ENCODE measurements at places on chromosomes 3 and 15.

DNA sequence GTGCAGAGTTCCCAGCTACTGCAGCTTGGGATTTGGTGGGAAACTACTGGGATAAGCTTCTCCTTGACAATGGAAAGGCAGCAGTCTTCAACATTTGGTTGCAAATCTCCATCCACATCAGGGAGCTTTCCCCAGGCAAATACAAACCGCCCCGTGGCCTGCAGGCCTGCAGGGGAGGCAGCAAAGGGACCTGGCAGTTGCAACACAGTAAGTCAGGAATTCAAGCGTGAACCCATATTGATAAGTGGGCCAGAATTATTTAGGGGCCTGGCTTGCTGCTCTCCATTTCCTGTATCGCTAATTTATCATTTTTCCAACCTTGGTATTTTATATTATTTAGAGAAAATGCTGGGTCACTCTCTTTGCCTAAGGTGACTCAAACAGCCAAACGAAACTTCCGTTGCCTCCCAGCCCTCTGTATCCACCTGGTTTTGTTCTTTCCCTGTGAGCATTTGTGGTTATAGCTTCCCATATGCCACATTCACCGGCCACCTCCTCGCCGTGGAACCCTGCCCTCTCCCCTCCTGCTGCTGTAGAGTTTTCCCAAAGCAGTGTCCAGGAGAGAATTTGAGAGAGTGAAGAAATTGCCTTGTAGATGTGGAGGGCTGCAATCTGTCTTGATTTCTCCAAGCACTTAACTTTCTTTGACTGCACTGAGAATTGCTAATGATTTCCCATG lies 34.8 kb downstream of the B3GALNT1 start:
- DNase-seq = peak; percentile 74

DNA sequence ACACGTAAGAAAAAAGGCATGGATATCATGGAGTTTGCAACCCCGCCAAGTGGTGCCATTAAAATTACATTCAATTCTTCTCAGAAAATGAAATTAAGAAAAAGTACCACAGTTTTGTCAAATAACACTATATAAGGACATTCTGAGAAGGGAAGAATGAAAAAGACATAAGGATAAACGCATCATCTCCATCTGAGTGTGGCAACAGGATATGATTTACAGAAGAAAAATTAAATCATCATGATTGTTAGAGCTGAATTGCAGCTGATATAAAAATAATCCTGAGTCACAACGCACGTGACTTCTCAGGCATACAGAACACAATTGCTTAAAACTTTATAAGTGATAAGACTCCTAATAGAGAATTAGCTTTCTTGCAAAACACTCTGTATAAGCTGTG lies 133.8 kb downstream of the GREM1 start:
- DNase-seq = no peak

GRCh38 chr3:110903771-110904519 lies 167.7 kb upstream of the NECTIN3 start:
- DNase-seq = no peak

- DNase-seq = peak; percentile 10
Measured at GRCh38 chr3:25856902-25857518, 67.1 kb downstream of the OXSM start.

DNA sequence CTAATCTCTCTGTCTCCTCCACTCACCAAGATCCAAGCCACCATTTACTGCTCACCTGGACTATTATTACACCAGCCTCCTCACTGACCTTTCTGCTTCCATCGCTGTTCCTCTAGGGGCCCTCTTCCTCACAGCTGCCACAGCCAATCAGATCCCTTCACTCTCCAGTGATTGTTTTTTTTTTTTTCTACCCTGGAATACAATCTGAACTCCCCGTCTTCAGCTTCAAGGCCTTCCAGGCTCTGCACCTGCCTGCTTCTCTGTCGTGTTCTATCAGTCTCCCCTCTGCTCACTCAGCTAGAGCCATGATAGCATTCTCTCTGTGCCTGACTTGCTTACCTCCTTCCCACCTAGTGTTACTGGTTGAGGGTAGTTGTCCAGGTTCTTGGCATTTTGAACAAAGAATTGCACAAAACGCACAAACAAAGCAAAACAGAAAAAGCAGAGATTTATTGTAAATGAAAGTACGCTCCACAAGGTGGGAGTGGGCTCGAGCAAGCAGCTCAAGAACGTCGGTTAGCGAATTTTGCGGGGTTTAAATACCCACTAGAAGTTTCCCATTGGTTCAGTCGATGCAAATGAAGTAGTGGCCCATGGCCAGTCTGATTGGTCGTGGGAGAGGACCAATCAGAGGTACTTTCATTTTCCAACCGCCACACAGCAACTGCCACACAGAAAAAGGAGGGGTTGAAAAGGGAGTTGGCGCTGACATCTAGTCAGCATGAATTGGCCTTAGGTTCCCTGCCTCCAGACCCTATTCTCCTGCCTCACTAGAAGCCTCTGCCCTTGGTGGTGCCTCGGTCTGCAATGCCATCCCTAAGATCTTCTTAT lies 188.9 kb downstream of the TLE3 start:
- DNase-seq = no peak

- DNase-seq = no peak
Measured at GRCh38 chr3:69831737-69832136, 92.5 kb downstream of the MITF start.

DNA sequence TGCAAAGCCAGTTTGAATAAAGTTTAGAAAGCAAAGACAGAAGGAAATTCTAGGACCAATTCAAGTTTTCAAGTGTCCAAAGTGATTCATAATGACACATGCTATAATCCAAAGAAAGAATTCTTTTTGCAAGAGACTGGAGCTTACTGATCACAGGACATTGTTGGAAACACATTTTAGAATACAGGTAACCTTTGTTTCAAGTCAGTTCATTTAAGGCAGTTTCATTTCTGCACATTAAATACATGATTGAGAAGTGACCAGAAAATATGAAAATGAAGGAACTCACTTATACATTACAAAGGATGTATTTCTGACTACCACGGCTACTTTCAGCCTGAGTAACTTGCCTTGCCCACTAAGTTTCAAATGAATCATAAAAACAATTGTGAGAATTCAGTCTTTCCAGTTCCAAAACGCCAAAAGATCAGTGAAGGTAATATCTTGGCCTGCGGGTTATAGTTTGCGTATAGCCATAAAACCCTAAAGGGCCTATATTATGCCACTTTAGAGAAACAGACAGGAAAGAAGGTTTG lies 48.7 kb downstream of the PRICKLE2 start:
- no peak for DNase-seq

GRCh38 chr3:52120556-52121463 lies 33.4 kb downstream of the POC1A start:
- DNase-seq = no peak

GRCh38 chr15:68224546-68225250 lies 4.8 kb downstream of the CLN6 start:
- DNase-seq = no peak

DNA sequence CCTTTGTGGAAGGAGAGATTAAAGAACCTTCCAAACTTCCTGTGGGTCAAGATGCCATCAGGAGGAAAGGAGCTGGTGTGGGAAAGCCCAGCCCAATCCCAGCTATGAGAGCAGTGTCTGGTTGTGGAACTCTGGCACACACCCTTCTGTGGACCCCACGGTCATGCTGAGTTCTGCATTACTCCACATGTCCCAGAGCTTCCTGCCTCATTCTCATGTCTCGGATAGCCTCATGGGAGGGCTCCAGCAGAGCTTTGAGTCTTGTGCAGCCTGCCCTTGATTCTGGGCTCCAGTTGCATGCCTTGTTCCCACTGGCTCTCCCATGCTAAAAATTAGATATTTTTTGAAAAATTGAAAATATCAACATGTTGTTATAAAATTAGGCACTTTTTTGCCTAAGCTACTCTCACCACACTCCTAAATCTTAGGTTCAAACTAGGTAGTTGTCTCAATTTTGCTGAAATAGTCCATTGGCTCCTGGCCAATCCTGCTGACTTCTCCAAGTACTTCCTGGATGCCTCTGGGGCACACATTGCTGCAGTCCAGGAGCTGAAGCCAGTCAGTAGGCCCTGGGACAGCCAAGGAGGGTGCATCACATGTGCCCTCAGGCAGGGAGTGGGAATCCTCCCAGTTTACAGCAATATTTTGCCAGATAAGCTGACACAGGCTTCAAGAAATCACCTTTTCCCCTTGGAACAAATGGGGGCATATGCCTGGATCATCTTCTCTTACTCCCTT lies 144.3 kb downstream of the EEFSEC start:
- DNase-seq = no peak

All from DMS 273 treated with DMSO at 0.1 percent for 48 hours (cell line).